ENCODE measurements at places on chromosomes 3 and 15.

DNA sequence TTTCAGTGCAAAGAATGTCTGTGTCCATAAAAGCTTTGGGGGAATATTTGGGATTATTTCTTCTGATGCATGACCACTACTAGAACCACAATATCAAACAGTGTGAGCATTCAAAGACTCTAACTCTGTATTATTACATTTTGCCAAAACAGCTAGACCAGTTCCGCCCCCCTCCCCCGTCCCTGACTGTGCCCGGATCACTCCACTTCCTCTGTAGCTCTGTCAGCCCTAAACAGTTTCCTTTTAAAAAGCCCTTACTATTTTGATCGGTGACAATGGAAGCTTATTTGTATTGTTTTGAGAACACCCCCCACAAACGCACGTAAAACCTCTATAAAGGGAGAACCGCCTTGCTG lies 36.6 kb upstream of the EPHB3 start:
- H3K36me3 ChIP-seq: no peaks in the 10 kb centered on the region
- peaks cover 57% of the 10 kb centered on the region for H3K27me3 ChIP-seq
- H3K27ac ChIP-seq: peak overlapping the region; percentile 72
- H3K4me1 ChIP-seq: peaks cover 25% of the 10 kb centered on the region
- H3K4me3 ChIP-seq: peak overlapping the region; percentile 84
- DNase-seq: peak; percentile 52

DNA sequence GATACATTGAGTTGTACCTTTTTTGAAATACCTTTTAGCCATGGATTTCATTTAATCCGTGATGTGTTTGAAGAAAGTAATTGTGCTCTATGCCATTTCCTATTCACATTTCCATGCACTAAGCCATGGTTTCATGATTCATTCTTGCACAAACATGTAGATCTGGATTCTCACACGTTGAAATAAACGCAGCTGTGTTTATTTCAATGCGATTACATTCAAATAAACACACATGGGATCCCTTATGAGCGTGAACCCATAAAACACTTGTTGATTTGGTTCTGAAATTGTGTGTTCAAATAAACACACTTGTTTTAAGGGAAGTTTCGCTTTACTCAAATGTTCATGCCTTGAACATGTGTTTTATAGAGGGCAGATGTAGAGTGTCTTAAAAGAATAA lies 39.2 kb downstream of the BBX start:
- DNase-seq: no peak
- H3K27me3 ChIP-seq: no peaks in the 10 kb centered on the region
- H3K4me1 ChIP-seq: peaks cover 3% of the 10 kb centered on the region
- no peak overlapping the region for H3K27ac ChIP-seq

DNA sequence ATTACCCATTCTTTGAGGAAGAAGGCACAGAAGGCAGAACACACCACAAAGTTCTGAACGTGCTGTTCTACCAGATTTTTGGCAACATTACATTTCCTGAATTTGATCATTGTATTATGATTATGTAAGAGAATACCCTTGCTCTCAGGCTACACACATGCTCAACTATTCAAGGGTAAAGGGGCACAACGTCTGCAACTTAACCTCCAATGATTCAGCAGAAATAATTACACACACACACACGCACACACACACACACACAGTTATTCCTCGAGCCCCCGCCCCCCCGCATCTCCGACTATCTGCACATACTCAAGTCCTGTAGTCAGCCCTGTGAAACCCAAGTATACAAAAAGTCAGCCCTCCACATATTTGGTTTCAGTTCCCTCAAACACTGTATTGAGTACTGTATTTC lies 26.8 kb downstream of the RPN1 start:
- no peak overlapping the region for H3K27ac ChIP-seq
- DNase-seq: no peak
- peaks cover 23% of the 10 kb centered on the region for H3K4me1 ChIP-seq
- H3K4me3 ChIP-seq: no peak overlapping the region
- H3K36me3 ChIP-seq: peaks cover 73% of the 10 kb centered on the region

DNA sequence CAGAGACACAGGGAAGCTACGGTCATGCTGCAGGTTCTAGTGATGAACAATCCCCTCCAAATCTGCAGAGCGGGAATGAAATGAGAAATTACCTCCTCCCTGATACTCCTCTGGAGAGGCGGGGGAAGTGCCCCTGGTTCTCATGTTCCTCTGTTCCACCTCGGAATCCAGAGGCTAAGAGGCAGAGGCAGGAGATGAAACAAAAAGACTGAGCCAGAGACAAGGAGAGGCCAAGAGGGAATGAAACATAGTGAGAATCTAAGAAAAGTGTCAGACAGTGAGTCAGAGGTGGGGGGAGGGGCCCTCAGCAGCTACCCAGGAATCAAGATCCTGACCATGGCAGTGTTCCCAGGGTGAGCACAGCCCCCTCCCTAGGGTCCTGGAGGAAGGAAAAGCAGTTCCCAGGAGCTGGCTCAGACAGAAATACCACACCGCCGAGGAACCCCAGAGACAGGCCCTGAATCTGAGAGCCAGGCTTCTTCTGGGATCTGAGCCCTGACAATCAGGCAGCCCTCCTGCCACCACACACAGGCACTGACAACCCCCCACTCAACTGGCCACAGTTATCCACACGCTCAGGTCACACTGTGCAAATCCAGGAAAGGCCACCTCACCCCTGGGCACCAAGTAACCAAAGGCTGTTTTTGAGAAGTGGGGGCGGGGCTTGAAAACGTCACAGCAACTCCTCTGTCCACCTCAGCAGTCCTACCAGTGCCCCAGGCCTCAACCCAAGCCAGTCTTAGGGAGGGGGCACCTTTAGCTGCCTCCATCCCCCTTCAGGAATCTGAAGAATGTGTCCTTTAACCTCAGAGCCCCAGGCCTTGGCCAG lies 2.4 kb downstream of the CSRNP1 start:
- peaks cover 39% of the 10 kb centered on the region for H3K36me3 ChIP-seq
- peak overlapping the region; percentile 91 for H3K4me3 ChIP-seq
- peak overlapping the region; percentile 87 for H3K27ac ChIP-seq
- DNase-seq: peak; percentile 57
- H3K27me3 ChIP-seq: peaks cover 13% of the 10 kb centered on the region

GRCh38 chr3:100891827-100892226 lies 101.4 kb downstream of the ABI3BP start:
- no peak for DNase-seq
- H3K4me3 ChIP-seq: no peak overlapping the region
- H3K36me3 ChIP-seq: no peaks in the 10 kb centered on the region
- no peak overlapping the region for H3K27ac ChIP-seq
- peaks cover 12% of the 10 kb centered on the region for H3K27me3 ChIP-seq

DNA sequence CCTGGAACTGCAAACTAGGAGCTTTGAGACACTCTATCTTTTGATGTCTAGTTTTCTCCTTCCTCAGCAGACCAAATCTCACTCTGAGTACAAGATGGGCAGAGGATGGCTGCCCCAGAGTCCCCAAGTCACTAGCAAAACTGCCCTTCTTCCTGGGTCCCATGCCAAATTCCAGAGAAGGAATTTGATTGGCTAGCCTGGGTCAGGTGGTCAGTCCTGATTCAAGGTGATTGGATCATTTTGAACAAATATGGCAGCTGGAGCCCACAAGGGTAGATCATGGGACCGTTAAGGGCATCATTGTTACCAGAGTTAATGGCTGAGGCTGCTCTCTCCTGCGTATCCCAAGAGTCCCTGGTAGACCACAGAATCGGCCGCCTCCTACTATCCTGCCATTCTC lies 21.7 kb downstream of the SLC6A1 start:
- no peak overlapping the region for H3K27ac ChIP-seq
- H3K4me3 ChIP-seq: no peak overlapping the region
- H3K36me3 ChIP-seq: no peaks in the 10 kb centered on the region
- H3K4me1 ChIP-seq: no peaks in the 10 kb centered on the region
- DNase-seq: no peak

GRCh38 chr3:110811050-110811449 lies 260.6 kb upstream of the NECTIN3 start:
- no peak for DNase-seq
- no peak overlapping the region for H3K27ac ChIP-seq
- H3K4me3 ChIP-seq: no peak overlapping the region
- no peaks in the 10 kb centered on the region for H3K36me3 ChIP-seq
- peaks cover 5% of the 10 kb centered on the region for H3K4me1 ChIP-seq
- no peaks in the 10 kb centered on the region for H3K27me3 ChIP-seq

GRCh38 chr15:52485290-52485689 lies 43.4 kb downstream of the MYO5A start:
- H3K4me3 ChIP-seq: no peak overlapping the region
- H3K4me1 ChIP-seq: peaks cover 64% of the 10 kb centered on the region
- H3K27me3 ChIP-seq: no peaks in the 10 kb centered on the region
- no peak overlapping the region for H3K27ac ChIP-seq
- H3K36me3 ChIP-seq: peaks cover 4% of the 10 kb centered on the region
- DNase-seq: no peak

DNA sequence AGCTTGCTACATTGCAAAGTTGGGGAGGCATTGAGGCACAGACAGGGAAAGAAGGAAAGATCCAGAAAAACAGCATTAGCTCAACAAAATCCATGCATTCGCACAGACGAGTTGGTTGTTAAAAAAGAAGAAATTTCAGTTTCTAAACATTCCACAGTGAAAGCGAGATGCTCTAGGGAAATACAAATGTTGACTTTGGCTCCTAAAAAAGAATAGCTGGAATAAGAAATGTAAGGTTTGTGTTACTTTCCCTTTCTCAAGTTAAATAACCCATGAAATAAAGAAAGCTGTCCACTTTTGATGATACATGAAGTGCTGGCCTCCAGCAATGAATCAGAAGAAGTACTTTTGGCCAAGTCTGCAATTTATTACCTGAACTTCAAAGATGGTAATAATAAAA lies 465.1 kb downstream of the ERC2 start:
- no peak overlapping the region for H3K27ac ChIP-seq
- H3K36me3 ChIP-seq: no peaks in the 10 kb centered on the region
- H3K4me1 ChIP-seq: no peaks in the 10 kb centered on the region
- H3K27me3 ChIP-seq: no peaks in the 10 kb centered on the region
- no peak for DNase-seq

GRCh38 chr3:106247902-106248684 lies 379.3 kb upstream of the CBLB start:
- no peak overlapping the region for H3K4me3 ChIP-seq
- H3K36me3 ChIP-seq: peaks cover 30% of the 10 kb centered on the region
- H3K27me3 ChIP-seq: no peaks in the 10 kb centered on the region
- peaks cover 28% of the 10 kb centered on the region for H3K4me1 ChIP-seq

- H3K36me3 ChIP-seq: no peaks in the 10 kb centered on the region
- no peaks in the 10 kb centered on the region for H3K27me3 ChIP-seq
- no peak for DNase-seq
Measured at GRCh38 chr15:48527517-48527916, 118.0 kb downstream of the FBN1 start.

- H3K27ac ChIP-seq: no peak overlapping the region
- no peak for DNase-seq
- H3K4me1 ChIP-seq: peaks cover 17% of the 10 kb centered on the region
- no peak overlapping the region for H3K4me3 ChIP-seq
- no peaks in the 10 kb centered on the region for H3K36me3 ChIP-seq
- peaks cover 38% of the 10 kb centered on the region for H3K27me3 ChIP-seq
Measured at GRCh38 chr3:134059035-134059601, 29.4 kb upstream of the SLCO2A1 start.

GRCh38 chr3:100650651-100651619 lies 41.5 kb downstream of the ADGRG7 start:
- peaks cover 16% of the 10 kb centered on the region for H3K4me1 ChIP-seq
- H3K36me3 ChIP-seq: peaks cover 2% of the 10 kb centered on the region
- peak; percentile 40 for DNase-seq
- no peaks in the 10 kb centered on the region for H3K27me3 ChIP-seq
- H3K4me3 ChIP-seq: peak overlapping the region; percentile 29
- peak overlapping the region; percentile 83 for H3K27ac ChIP-seq

GRCh38 chr3:138187296-138188012 lies at the start of gene ARMC8:
ARMC8 (plus strand) TSS chr3:138187301; CDS start chr3:138187555, 254 bp downstream.
- H3K4me1 ChIP-seq: peaks cover 41% of the 10 kb centered on the region
- peaks cover 18% of the 10 kb centered on the region for H3K27me3 ChIP-seq
- DNase-seq: no peak

DNA sequence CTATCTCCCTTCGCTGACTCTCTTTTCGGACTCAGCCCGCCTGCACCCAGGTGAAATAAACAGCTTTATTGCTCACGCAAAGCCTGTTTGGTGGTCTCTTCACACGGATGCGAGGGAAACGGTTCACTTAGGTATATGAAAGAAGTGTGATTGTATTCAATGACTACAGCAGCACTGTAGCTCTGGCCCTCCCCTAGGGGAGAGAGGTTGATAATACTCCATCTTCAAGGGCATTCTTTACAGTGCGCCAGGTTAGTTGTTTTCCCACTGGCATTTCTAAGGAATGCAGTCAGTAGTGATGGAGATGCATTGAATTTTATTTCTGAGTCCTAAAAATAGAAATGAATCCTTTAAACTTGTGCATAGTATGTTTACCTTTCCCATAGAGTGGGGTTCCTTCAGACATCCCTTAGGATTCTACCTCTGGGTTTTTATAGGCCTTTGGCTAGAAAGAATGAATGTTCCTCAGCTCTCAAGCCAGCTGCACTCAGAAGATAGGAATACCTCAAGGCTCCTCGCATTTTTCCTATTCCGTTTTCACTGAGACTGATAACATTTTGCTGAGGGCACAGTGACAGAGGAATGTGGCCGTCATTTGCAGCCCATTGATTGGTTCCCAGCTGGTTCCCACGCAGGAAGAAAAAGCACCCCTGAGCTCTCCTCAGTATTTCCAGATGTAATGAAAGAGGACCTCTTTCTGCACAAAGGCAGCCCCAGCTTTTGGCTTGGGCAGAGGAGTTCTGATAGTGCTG lies 131.8 kb upstream of the C2CD4B start:
- peaks cover 14% of the 10 kb centered on the region for H3K27me3 ChIP-seq
- H3K27ac ChIP-seq: no peak overlapping the region
- DNase-seq: no peak
- no peaks in the 10 kb centered on the region for H3K36me3 ChIP-seq
- H3K4me1 ChIP-seq: no peaks in the 10 kb centered on the region

GRCh38 chr3:65996589-65996988 lies 42.1 kb downstream of the MAGI1 start:
- no peak overlapping the region for H3K27ac ChIP-seq
- no peak for DNase-seq
- no peaks in the 10 kb centered on the region for H3K36me3 ChIP-seq
- H3K4me1 ChIP-seq: no peaks in the 10 kb centered on the region

DNA sequence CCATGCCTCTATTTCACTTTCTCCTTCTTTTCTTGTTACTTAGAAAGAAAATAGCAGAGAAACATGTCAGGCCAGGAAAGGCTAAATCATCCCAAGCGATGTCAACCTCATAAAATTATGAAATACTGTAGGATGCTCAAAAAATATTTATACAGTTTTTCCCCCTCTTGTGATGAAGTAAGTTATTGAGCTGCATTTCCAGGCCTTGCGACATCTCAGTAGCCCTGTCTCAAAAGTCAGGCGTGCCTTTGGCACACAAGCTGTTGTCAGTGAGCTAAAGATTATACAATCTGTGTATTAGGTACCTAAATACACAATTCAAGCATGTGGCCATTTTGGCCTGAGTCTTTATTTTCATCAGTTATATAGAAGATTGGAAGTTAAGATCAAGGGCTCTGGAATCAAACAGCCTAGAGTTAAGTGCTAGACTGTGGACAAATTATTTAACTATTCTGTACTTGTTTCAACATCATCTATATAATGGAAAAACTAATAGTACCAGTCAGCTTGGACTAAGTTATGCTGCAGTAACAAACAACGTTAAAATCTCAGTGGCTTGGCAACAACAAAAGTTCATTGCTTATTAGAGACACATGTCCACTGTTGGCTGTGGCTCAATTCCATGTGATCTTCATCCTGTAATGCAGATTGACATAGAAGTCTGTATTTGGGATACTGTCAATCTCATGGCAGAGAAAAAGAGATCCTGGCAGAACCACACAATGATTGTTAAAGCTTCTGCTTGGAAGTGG lies 406.4 kb upstream of the PROK2 start:
- DNase-seq: no peak
- H3K27me3 ChIP-seq: no peaks in the 10 kb centered on the region
- H3K4me3 ChIP-seq: no peak overlapping the region
- H3K4me1 ChIP-seq: no peaks in the 10 kb centered on the region
- H3K36me3 ChIP-seq: no peaks in the 10 kb centered on the region

All from activated naive CD4-positive, alpha-beta T cell treated with anti-CD3 and anti-CD28 coated beads, Interleukin-2, amount 10 ng/mL, durations not matched to agents 7 days and 5 days (primary cell).